ENCODE measurements at places on chromosomes 12 and 14.
A peak's percentile ranks its signal among the peaks of the same experiment; 100 is the strongest.

DNA sequence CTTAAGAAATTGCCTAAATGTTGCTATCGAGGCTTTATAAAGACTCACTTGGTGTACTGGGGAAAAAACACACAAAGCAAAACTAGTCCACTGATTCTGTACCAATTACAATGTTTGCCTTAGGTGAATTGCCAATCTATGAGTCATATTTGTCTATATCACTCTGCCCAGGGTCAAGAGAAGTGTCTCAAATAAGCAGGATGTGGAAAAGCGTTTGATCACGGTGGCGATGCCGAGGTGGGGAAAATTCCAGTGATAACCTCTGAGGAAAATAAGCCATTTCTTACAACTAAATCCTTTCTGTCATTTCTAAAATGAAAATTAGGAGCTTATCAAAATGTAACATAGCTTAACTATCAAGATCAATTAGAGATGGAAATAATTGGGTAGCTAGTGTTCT lies 148.6 kb upstream of the DIO3 start:
- no peak for DNase-seq

GRCh38 chr14:63899953-63900352 lies 47.1 kb downstream of the SYNE2 start:
- no peak for DNase-seq

DNA sequence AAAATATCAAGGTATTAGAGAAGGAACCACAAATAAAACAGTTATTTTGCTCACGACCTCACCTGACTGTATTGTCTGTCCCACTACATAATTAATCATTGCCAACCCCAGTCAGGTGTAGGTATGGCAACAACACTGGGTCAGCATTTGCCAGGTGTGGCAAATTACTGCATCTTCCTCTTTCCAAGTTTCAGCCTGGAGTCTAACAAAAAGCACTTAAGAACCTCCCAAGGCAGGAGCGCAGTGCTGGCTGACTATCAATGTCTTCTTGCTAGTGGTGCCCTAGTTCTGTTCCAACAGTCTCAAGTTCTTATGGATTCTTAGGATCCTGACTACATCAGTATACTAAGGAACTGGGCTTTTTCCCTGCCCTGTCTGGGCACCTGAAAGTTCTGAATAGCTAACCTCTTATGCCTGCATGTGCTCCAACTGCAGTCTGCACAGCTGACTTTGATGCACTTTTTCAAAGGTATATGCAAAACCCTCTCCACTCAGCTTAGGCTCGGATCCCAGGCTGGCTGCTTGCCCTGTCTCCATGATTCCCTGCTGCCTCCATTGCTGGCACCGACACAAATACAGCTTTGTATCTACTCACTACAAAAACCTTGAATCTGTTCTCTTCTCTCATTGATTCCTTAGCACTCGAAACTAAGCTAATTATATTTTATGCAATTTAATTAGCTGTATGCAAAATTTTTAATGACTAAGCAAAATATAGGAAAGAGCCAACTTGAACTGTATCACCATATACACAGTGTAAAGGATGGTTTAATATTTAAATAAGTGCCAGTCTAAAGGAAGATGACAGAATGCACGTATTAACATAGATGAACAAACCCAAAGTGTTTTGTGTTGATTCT lies 113.3 kb downstream of the PRKD1 start:
- DNase-seq: no peak

DNA sequence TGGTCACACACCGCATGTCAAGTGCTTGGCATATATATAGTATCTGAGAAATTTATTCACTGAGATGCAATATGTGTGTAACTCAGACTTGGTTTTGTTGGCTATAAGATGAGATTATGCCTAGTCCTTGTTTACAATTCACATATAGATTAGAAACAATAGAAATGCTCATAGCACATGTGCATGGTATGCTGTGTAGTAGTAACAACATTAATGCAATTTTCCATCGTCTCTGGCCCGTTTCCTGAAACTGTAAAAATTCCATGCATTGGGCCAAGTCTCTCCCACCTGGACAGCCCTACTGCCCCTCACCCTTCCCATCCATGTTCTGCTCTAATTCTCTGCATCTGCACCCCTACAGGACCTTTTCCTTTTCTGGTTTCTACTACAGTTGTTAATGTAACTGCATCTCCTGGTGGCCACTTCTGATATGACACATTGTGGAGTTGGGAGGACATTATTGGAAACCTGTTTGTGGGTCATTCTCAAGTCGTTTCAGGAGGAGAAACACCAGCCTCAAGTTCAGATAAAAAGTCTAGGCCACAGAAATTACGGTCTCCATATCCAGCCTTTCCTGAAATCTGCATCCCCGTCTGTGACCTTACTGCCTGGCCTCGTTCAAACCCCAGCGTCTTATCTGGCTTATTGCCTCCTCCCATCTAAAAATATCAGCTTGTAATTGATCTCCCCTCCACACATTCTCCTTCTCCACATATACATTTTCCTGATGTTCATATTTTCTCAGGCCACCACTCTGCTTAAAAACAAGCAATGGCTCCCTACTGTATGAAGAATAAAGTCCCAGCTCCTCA lies 37.5 kb downstream of the EMP1 start:
- peak; percentile 35 for DNase-seq

GRCh38 chr12:6376870-6377666 lies 1.7 kb upstream of the SCNN1A start:
- DNase-seq: no peak

DNA sequence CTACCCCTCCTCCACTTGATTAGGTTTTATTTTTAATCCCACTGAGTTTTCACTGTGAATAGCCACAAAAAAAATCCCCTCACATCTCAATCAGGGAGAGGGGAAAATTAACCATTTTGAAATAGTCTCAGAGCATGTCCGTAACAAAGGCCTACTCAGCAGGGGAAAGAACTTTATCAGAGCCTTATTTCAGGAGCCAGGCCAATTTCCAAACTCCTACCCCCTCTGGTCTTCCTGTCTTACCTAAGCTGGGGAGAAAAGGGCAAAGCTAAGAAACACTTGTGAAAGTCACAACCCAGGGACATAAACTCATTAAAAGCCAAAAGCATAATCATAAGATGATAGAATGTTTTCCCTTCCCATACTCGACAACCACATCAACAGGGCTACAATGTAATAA lies 260.3 kb upstream of the DIO3 start:
- DNase-seq: no peak

- DNase-seq: no peak
Observed at GRCh38 chr14:63632932-63633514, 8.6 kb downstream of the WDR89 start.

DNA sequence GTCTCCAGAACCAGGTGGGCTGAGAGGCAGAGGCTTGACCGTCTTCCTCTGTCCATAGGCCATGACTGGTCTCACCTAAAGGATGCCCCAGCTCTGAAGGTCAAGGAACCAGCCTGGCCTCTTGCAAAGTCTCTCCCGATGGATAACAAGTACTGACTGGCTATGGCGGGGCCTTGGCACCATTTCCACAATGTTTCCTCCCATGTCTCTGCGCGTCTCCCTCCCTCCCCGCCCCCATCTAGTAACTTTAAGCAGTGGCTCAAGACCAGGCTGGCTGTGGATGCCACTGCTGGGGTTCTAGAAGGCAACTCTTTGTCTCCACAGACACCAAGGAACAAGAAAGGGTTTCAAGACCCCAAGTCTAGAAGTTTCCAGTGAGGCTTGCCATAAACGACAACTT lies 275.5 kb downstream of the DPF3 start:
- no peak for DNase-seq

DNA sequence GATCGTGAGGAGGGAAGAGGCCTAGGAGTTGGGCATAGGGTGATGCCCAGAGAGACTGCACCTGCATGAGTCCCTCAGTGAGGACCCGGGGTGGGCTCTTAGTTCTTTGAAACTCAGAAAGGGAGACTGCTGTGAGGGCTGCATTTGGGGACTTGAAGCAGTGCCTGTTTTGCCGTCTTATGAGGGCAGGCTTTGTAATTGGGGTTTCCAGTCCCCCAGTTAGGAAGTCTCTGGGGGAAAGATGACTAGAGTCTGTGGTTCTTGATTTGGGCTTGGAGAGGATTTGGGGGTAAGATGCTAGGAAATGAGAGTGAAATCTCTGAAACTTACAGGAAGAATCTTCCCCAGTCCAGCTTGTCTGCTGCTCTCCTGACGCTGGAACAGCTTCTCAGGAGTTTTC lies 99.6 kb downstream of the ARF6 start:
- DNase-seq: no peak

GRCh38 chr14:72607386-72608130 lies 286.3 kb downstream of the DPF3 start:
- DNase-seq: no peak

GRCh38 chr14:37285220-37285619 lies 87.5 kb downstream of the MIPOL1 start:
- DNase-seq: no peak

DNA sequence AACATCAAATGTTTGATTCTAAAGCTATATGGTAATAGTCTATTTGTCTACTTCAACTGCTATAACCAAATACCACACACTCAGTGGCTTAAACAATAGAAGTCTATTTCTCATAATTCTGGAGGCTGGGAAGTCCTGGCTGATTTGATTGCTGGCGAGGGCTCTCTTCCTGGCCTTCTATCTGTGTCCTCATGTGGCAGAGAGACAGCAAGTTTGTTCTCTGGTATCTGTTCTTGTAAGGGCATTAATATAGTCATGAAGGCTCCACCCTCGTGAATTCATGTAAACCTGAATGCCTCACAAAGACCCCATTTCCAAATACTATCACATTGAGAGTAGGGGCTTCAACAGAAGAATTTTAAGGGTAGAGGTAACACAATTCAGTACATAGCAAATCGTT lies 34.1 kb downstream of the TRMT5 start:
- no peak for DNase-seq

All from T-helper 1 cell (primary cell).